ENCODE measurements at places on chromosomes 5 and 9.

- no peak for DNase-seq
Measured at GRCh38 chr9:35397216-35397698, 92.7 kb upstream of the RUSC2 start.

DNA sequence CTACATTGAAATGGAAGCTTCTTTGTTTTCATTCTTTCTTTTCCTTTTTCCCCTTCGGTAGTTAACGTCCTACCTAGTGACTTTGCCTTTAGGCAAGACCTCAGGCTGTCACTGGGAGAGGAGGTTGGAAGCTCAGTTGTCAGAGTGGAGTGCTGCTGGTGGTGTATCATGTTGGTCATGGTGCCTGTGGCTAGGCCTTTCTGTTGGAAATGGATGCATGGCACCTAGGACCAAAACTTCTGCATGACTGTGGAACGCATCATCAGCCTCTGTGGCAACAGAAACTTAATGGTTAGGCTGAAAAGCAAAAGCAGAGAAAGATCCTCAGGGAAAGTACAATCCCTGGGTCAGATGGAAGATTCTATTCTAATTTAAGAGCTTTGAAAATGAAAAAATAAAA lies 57.9 kb downstream of the OSTF1 start:
- DNase-seq = no peak

DNA sequence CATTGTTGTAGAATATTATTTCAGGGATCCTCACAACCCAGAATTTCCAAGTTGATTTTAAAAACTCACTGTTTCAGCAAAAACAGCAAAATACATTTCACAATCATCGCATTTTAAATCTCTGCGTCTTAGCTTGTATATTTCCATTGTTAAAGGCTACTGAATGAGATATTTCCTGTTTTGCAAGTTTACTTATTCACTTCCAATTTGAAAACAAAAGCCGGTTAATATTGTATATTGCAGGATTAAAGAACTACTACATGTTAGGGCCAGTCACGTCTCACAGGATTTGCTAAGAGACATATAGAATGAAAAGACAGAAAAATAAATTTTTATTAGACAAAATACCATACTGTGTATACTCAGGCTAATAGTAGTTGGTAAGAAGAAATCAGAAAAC lies 395.9 kb upstream of the CDH9 start:
- DNase-seq = no peak

DNA sequence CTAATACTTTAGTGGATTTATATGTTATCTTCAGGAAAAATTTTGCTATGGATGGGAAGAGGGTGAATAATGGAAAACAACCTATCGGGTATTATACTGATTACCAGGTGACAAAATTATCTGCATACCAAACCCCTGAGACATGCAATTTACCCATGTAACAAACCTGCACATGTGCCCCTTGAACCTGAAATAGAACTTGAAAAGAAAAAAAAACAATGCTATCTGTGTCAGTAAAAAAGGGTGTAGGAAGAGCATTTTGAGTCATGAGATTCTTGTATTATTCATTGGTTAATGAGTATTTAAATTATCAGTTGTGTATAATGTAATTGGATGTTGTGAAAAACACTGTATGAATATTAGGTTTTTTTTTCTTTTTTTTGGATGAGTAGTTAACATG lies 75.4 kb downstream of the PRR16 start:
- DNase-seq = no peak

GRCh38 chr9:77455312-77455927 lies 192.7 kb downstream of the GNA14 start:
- no peak for DNase-seq

- DNase-seq = no peak
Measured at GRCh38 chr5:145780982-145781381, 54.2 kb downstream of the PRELID2 start.

DNA sequence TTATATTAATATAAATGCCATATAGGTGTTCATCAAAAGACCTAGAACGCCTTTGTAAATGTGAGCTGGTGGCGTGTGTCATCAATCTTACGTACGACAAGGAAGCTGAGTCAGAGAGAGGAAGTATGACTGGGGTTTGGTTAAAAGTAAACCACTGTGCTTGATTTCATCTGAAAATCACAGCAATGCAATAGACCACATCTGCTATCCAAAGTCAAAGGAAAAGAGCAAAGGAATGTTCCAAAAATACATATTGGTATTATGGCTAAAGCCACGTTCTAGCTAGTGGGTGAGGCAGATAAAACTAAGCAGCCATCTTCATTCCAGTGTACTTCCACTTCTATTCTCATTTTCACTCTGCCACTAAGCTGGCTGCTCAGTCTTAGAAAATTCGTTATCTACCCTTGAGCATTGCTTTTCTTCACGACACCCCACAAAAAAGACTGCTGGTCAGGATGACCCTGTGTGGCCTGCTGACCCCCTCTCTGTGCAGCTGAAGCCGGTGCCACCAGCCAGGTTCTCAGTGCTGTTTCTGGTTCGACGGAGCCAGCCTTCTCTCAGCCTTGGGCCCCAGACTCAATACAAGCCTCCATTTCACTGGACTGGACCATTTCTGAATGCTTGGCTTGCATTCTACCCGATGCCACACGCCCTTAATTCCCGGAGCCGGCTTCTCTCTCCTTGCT lies 23.8 kb downstream of the SHC3 start:
- no peak for DNase-seq

GRCh38 chr9:115615821-115616665 lies 498.1 kb upstream of the TNC start:
- no peak for DNase-seq

- no peak for DNase-seq
Measured at GRCh38 chr9:138078846-138079245, 201.3 kb downstream of the CACNA1B start.

DNA sequence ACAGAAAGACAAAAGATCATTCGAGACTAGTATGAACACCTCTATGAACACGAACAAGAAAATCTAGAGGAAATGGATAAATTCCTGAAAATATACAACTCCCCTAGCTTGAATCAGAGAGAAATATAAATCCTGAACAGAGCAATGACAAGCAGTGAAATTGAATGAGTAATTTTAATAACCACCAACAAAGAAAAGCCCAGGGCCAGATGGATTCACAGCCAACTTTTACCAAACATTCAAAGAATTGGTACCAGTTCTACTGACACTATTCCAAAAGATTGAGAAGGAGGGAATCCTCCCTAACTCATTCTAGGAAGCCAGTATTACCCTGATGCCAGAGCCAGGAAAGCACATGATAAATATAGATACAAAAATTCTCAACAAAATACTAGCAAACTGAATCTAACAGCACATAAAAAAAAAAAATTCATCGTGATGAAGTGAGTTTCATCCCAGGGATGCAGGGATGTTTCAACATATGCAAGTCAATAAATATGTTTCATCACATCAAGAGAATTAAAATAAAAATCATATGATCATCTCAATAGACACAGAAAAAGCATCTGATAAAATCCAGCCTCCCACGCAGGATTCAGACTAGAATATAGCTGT lies 25.2 kb upstream of the PTGER4 start:
- no peak for DNase-seq

DNA sequence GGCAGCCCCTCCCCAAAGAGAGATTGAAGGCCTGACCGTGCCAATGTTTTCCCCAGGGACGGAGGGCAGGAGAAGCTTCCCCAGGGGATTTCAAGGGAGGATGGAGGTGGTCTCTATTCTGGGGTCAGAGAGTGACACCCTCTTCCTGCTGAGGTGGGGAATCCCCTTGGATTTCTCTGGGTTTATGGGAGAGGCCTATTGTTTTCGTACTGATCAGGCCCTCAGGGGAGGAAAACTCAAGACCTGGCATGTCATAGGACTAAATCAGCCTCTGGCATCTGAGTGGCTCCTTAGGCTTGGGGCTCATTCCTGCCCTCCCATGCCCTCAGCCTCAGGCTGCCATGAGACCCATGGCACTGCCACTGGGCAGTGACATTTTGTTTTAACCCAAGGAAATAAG lies 44.6 kb downstream of the IRF1 start:
- DNase-seq = no peak

DNA sequence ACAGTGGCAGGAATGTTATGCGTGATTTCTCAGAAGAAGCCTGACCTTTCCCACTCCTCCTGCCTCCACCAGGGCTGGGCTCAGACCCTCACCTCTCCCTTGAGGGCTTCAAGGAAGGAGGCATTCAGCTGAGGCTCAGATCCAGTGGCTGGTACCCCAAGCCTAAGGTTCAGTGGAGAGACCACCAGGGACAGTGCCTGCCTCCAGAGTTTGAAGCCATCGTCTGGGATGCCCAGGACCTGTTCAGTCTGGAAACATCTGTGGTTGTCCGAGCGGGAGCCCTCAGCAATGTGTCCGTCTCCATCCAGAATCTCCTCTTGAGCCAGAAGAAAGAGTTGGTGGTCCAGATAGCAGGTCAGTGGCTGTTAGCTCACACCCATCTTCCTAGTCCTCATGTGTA lies 9.9 kb downstream of the BTNL9 start:
- DNase-seq = no peak

- no peak for DNase-seq
Measured at GRCh38 chr5:82364497-82364896, 86.3 kb upstream of the RPS23 start.

GRCh38 chr5:170488570-170488969 lies 15.2 kb upstream of the KCNIP1 start:
- no peak for DNase-seq

- DNase-seq = peak; percentile 15
Measured at GRCh38 chr9:35696520-35697215, 6.9 kb upstream of the TPM2 start.

- DNase-seq = no peak
Measured at GRCh38 chr9:137621131-137621757, 2.4 kb downstream of the EHMT1 start.

DNA sequence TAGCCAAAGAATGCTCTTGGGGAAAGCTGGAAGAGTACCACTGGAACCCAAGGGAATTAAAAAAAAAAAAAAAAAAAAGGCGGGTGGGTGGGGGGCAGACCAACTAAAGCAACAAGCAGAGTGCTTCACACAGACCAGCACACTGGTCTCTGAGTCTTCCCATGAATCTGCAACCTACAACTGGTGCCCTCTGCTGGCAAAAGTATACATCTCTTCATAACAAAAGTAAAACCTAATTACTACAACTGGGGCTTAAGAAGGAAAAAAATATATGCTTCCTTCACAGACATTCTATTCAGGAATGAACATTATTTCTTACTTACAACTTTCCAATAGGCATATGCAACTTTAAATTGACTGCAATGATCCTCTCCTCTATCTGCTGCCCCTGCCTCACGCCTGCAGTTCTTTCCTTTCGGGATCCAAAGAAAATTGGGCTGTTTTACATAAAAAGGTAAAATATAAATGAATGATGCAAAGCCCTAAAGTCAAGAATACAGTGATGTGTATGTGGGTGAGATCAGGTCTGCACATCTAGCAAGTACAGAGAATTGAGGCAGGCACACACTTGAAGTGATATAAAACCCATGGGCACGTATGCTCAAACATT lies 7.2 kb upstream of the KLHL3 start:
- DNase-seq = peak; percentile 29

DNA sequence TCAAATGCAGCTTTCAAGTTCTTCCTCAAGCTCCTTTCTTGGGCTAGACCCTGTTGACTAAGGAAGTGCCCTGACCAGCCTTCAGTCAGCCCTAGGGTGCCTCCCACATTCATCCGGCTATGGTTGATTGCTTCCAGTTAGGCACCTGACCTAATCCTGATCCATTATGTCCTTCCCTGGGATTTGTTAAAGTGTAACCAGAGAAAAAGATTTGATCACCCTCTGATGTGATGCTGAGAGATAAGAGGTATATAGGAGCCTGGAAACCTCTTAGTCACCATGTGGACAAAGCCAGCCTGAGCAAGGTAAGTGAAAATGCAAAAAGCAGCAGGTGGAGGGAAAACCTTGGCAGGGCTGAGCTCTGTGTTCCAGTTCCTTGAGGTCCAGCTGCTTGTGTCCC lies 178.8 kb upstream of the ERCC6L2 start:
- DNase-seq = no peak

DNA sequence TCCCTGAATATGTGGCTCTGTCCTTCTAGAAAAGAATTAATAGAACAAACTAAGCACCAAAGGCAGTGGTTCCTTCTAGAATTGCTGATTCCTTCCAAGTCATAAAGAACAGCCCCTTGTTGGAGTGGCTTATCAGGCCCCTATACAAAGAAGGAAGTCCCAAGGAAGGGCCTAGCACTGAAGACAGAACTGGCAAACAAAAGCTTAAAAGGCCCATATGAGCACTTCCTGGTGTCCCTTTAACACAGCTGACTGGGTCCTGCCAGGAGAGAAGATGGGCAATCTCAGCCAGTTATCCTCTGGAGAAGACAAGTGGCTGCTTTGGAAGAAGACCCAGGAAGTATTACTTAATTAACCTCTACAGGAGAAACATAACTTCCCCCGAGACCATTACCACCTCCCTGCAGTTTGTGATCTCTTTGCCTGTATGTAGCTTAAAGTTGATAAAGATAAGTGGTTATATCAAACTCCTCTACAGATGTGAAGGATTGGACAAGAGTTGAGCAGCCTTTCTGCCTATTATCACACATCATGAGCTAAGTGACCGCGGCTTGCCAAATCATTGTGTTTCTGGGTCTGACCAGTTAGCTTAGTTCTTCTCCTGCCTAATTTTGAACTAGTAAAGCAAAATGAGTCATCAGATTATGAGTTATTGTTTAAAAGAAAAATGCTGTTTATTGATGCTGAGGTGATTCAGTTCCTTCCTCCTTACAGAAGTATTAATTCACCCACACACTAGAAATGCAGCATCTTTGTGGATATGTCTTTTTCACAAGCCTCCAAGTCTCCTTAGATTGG lies 13.3 kb upstream of the STING1 start:
- DNase-seq = no peak

- DNase-seq = no peak
Measured at GRCh38 chr5:6843821-6844220, 130.6 kb downstream of the TENT4A start.

DNA sequence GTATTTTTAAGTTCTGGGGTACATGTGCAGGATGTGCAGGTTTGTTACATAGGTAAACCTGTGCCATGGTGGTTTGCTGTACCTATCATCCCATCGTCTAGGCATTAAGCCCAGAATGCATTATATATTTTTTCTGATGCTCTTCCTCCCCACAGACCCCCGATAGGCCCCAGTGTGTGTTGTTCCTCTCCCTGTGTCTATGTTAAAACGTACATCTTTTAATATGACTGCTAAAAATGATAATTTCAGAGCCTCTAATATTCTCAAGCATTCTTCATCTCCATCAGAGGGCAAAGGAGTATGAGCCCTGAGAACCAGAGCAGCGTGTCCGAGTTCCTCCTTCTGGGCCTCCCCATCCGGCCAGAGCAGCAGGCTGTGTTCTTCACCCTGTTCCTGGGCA lies at the start of gene OR1J2:
Gene OR1J2, plus strand, starts transcription at position 301 of the 400 bp plus-strand sequence. Its CDS starts 0 bp downstream, at position 301.
- no peak for DNase-seq

- no peak for DNase-seq
Measured at GRCh38 chr5:147687118-147687517, 95.4 kb downstream of the JAKMIP2 start.

GRCh38 chr5:66306105-66306843 lies 162.2 kb downstream of the SREK1 start:
- no peak for DNase-seq
